ENCODE measurements at places on chromosomes 7 and 10. TPM values are rescaled to one million over a fixed set of nuclear protein-coding genes. Genes with fewer than 3 reads are reported as not detected.
A peak's percentile ranks its signal among the peaks of the same experiment; 100 is the strongest.

Gene ANAPC16
- 66.9 TPM for total RNA-seq

Gene INHBA
- 0.05 TPM for total RNA-seq

Gene DYDC2
- total RNA-seq = not detected

Gene CTBP2
- total RNA-seq = 0.72 TPM

Gene ASZ1
- total RNA-seq = not detected

Gene GAD2
- total RNA-seq = not detected

Gene CTAGE15
- total RNA-seq = 0.49 TPM

DNA sequence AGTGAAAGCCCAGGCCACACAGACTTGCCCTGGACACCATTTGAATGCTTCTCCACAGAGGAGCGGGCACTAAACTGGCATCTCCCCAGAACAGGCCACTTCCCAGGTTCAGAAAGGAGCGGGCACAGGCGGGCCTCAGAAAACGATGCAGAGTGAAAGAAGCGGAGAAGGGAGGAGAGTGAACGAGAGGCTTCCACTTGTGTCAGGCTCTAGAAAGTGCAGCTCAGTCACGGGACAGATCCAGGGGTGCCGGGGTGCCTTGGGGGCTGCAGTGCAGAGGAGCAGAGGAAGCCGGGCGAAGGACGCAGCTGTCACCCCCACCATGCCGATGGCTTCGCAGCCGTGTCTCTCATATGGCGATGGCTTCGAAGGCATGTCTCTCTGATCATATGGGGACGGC is 26.1 kb upstream of the PRKAR1B start:
- H3K4me1 ChIP-seq = no peaks in the 10 kb centered on the region
- no peak overlapping the region for H3K27ac ChIP-seq
- peaks cover 5% of the 10 kb centered on the region for H3K36me3 ChIP-seq
- no peak for DNase-seq
- H3K4me3 ChIP-seq = no peak overlapping the region

- H3K27ac ChIP-seq = no peak overlapping the region
- no peak overlapping the region for H3K4me3 ChIP-seq
- H3K36me3 ChIP-seq = peaks cover 40% of the 10 kb centered on the region
- H3K4me1 ChIP-seq = 0 out of 2 replicates have a peak, but pooled peaks cover 2% of the 10 kb centered on the region
- no peak for DNase-seq
These were observed 10.1 kb downstream of the CALHM2 start for GRCh38 chr10:103442031-103442461.

DNA sequence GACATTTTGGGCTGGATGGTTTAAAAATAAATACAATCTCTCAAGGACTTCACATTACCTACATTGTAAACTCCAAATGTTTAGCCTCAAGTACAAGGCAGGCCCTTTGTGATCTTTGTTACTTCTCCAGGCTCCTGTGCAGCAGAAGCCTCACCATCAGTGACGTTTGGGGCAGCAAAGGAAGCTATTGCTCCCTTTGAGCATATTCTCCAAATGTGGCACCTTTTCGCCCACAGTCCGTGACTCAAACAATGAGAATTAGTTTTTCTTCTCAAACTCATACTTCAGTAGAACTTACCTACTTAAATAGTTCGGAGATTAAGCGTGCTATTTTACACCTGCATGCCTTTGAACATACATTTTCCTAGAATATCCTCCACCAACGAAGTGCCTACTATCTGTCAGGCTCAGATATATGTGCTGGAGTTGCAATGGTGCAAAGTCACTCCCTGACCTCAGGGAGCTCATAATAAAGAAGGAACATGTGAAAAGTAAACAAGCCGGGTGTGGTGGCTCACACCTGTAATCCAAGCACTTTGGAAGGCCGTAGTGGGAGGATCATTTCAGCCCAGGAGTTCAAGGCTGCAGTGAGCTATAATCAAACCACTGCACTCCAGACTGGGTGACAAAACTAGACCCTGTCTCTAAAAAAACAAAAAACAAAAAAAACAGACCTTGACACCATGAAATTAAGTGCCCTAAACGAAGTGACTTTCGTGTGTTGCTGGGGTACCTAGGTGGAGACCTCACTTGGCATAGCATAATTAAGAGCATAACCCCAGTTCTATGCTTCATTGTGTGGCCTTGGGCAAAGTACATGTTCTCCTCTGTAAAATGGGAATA is 1.2 kb upstream of the ABCF2 start:
- peaks cover 16% of the 10 kb centered on the region for H3K36me3 ChIP-seq
- no peak for DNase-seq
- peak overlapping the region; percentile 89 for H3K4me3 ChIP-seq
- no peak overlapping the region for H3K27ac ChIP-seq
- no peaks in the 10 kb centered on the region for H3K4me1 ChIP-seq
- no peaks in the 10 kb centered on the region for H3K27me3 ChIP-seq

DNA sequence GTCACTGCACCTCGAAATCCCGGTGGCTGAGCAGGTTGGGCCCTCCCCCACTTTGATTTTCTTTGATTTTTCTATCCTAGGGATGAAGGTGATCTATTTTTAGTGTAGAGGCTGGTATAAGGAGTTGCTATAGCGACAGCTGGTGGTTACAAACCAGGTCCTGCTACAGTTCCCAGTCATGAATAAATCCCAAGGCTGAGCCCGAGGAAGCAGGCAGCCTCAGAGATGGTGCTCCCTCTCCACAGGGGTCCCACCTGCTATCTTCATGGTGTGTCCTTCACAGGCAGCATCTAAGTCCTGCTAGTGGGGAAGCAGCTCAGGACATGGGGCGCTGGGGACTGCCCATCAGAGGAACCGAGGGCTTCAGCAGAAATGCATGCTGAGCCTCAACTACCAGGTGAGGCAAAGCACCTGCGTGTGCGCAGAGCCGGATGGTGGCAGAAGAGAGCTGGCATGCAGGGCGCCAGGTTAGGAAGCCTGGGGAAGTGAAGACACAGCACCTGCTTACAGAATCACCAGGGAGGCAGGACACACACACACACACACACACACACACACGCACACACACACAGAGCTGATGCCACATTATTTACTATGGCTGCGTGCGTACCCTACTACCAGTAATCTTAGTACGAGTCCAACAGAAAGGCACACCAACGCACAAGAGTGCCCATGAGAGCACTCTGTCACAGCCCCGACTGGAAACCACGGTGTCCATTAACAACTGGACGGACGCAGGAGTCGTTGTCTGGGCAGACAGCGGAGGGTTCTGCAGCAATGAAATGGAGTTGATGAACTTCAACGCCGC is 150.9 kb downstream of the PRKAG2 start:
- H3K27me3 ChIP-seq = no peaks in the 10 kb centered on the region
- no peak for DNase-seq
- H3K27ac ChIP-seq = no peak overlapping the region
- no peaks in the 10 kb centered on the region for H3K36me3 ChIP-seq

- H3K4me1 ChIP-seq = no peaks in the 10 kb centered on the region
- no peak for DNase-seq
- H3K27me3 ChIP-seq = no peaks in the 10 kb centered on the region
These were observed 105.0 kb upstream of the PITRM1 start for GRCh38 chr10:3277566-3277965.

DNA sequence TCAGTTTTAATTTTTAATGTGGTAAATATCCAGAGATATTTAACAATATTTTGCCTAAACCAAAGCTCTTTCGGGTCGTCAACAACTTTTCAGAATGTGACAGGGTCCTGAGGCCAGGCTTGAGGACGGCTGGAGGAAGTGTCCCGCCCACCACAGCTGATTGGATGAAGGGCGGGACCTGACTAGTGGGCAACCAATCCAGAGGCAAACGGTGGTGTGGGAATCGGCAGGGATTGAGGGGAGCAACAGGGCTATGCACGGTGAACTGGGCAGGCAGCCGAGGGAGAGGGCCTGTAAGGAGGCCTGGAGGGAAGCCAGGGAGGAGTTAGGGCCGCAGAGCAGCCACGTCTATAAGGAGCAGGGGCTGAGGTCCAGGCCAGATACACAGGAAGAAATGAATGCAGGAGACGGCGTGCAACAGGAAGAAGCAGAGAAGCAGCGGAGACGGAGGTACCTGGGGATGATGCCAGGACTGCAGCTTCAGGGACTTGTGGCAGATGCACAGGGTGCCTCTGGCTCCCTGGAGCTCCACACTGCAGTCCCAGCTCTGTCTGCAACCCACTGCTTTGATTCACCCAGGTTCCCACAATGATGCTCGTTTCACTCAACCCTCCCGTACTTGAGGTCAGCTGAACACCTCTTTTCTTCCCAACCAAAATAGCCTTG is 46.1 kb upstream of the ZMIZ1 start:
- no peaks in the 10 kb centered on the region for H3K27me3 ChIP-seq
- H3K4me3 ChIP-seq = no peak overlapping the region
- peaks cover 14% of the 10 kb centered on the region for H3K4me1 ChIP-seq
- DNase-seq = no peak
- H3K27ac ChIP-seq = no peak overlapping the region

- H3K27me3 ChIP-seq = no peaks in the 10 kb centered on the region
- DNase-seq = no peak
- H3K4me1 ChIP-seq = no peaks in the 10 kb centered on the region
- H3K36me3 ChIP-seq = no peaks in the 10 kb centered on the region
- no peak overlapping the region for H3K4me3 ChIP-seq
These were observed 3.5 kb downstream of the STK31 start for GRCh38 chr7:23713285-23714149.

- H3K27ac ChIP-seq = no peak overlapping the region
- no peaks in the 10 kb centered on the region for H3K27me3 ChIP-seq
- no peaks in the 10 kb centered on the region for H3K4me1 ChIP-seq
- no peak for DNase-seq
- H3K4me3 ChIP-seq = no peak overlapping the region
These were observed 280.9 kb downstream of the NEBL start for GRCh38 chr10:20616056-20616671.

Measured in GM12878 (cell line).